Uterus (tissue), 4 donors: ENCODE measurements at places on chromosomes 7 and 10.

DNA sequence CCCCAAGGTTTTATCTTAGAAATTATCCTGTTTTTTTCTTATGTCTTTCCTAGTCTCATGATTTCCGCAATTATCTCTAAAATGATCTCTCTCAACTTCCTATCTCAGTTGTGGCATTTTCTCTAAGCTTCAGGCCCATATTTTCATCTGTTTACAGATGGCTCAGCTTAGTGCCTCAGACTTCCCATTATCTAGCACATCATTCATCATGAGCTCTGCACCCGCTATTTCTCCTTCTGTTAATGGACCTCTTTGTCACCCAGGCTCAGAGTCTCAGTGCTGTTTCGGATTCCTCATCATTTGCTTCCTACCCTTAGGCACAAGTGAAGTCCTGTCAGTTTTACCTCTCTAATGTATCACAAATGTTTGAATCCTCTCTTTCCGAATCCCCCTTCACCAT lies 84.1 kb downstream of the BMPR1A start:
- DNase-seq = no peak

GRCh38 chr7:3927446-3928110 lies 626.5 kb downstream of the SDK1 start:
- no peak for DNase-seq

GRCh38 chr7:106870528-106870927 lies 5.4 kb downstream of the PIK3CG start:
- DNase-seq = no peak

DNA sequence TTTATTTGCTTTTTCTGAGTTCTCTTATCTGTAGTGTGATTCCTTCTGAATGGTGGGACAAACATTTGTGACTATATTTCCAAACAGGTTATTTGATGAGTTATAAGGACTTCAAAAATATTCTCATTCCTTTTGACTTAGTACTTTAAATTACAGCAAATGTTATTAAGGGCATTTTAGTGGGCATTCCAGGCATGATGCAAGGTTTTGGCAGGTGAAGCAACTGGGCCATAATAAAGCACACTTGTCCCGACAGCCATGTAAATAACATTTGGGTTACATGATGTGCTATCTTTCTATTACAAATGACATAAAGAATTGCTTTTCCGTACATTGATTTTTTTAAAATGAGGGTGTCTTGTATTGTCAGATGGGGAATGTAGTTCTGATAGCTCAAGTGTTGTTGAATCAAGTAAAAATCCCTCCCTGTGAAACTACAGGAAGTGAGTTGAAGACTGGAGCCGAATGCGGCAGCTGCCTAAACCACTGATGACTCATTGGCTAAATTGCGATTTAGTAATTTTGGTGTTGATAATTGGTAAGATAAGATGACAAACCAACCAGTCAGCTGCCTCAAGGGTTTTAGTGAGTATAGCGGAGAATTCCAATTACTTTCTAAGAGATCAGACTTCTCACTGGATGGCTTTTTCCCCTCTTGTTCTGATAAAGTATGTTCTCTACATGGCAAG lies 231.3 kb upstream of the NPY start:
- no peak for DNase-seq
